ENCODE measurements at places on chromosomes 12 and 14.

GRCh38 chr12:56346675-56347074 is 8.0 kb downstream of the IL23A start:
- no peak for DNase-seq

DNA sequence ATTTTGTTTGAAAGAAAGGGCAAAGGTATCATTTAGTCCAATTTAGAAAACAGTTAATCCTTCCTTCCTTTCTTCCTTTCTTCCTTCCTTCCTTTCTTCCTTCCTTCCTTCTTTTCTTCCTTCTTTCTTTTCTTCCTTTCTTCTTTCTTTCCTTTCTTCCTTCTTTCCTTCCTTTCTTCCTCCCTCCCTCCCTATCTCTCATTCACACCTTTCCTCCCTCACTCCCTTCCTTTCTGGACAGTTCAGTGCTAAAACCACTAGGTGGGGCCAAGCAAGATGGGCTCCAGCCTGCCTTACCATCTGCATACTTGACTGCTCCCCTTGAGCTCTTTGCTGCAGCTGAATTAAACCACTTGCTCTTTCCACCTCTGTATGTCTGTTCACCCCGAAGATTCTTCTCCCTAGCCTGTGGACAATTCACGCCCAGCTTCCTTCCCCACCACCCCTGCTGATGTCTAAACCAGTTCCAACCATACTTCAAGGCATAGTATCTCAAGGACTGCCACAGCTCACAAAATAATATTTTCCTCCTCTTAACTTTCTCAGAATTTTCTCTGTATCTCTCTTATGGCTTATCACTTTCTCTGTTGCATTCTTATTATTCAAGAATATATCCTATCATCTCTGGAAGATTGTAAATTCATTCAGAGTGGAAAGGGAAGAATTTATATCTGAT is 78.0 kb downstream of the DBX2 start:
- DNase-seq = peak; percentile 50

- DNase-seq = no peak
Measured at GRCh38 chr12:64225626-64226025, 3.5 kb upstream of the KICS2 start.

GRCh38 chr12:132186857-132187620 is 42.8 kb downstream of the NOC4L start:
- DNase-seq = no peak

GRCh38 chr12:111276146-111276545 is 92.7 kb downstream of the PHETA1 start:
- no peak for DNase-seq

GRCh38 chr14:84988357-84988756 is 541.6 kb upstream of the FLRT2 start:
- DNase-seq = no peak

GRCh38 chr14:99511421-99512109 is 30.4 kb downstream of the CCNK start:
- no peak for DNase-seq

GRCh38 chr14:47526591-47527244 is 148.7 kb downstream of the MDGA2 start:
- DNase-seq = no peak

All from HEK293T (cell line).